ENCODE measurements at places on chromosomes 16 and 17.

GRCh38 chr16:87043231-87044031, 273.8 kb downstream of the C16orf95 start:
- no peak for DNase-seq

DNA sequence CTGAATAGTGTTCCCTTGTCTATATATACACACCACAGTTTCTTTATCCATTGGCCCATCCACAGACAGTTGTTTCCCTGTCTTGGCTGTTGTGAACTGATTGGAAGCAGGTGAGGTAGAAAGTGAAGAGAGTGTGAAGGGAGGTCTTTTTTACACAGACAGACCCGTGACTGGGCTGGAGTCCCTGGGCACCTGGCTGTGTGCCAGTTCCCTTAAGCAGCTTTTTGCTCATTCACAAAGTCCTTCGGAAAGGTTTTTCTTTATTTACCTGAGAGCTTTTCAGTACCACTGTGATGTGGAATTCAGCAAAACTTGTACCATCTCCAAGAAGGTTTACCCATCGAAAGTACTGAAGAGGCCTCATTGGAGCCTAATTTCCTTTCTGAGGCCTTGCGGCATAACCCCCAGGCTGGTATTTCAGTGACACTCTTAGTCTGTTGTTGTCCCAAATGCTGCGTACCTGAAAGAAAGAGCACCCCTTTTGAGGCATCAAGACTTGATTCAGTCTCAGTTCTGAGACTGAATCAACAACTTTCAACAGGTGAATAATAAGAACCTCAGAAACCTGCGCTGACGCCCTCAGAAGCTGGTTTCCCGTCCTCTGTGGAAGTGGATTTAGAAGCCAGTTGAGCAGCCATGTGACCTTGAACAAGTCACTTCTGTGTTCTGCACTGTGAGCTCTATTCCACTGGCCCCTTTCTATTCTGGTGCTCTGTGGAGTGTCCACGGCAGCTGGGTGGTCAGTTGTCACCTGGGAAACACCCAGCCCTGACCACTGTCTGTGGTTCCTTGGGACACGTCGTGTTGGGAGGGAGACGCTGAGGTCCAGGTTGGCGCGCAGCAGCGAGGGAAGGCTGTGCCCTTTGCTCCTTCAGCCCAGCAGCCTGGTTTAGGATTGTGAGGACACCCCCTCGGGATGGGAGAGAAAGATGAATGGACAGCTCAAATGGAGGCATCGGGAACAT, 53.9 kb upstream of the CRISPLD2 start:
- no peak for DNase-seq

DNA sequence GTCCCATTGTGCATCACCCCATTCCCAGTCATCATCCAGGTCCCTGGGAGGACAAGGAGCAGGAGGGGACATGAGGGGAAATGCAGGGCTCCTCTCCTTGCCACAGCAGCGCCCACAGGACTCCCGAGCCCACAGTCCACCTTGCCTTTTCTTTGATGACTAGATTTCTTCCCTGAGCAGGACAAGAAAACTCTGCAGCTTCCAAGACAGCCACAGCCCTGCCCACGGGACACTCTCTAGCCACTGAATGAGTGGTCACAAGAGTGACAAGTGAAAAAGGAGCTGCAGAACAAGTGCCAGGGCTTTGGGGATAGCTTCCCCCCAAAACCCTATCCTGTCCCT, 4.7 kb downstream of the NEURL4 start:
- DNase-seq, result no peak

- DNase-seq, result peak; percentile 18
These were observed 41.6 kb downstream of the AHSP start for GRCh38 chr16:31569360-31569717.

DNA sequence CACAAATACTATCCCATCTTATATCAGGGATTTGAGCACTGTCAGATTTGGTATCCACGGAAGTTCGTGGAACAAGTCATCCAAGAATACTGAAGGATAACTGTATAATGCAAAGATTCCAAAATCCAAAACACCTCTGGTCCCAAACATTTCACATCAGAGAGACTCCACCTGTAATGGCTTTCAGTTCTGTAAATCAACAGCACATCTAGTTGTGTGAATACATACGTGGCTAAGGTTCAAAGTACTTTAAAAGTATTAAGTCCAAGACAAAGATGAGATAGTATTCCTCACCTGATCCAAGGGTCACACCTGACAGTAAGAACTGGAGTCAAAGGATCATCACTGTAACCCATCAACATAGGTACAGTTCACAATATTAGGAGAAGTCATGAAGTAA, 54.8 kb downstream of the KANSL1 start:
- no peak for DNase-seq

Measured in activated naive CD8-positive, alpha-beta T cell treated with anti-CD3 and anti-CD28 coated beads for 36 hours (primary cell).